ENCODE measurements at places on chromosomes 1 and 21.

DNA sequence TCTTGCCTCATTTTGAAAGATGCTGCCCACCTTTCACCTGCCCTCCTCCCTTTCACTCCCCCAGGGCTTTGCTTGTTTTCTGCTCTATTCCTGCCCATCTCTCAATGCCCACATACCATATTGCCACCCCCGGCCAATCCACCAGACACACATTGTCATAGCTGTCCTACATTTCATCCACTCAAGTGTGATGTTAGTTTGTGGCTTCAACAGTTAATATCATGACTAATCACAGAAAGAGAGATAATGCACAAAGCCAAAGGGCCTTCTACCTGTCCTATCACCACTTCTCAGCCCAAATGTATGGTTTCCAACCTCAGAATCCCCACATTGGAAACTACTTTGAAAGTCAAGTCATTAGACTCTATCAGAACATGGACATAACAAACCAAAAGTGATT is 18.0 kb upstream of the RCSD1 start:
- no peak for DNase-seq
- H3K4me1 ChIP-seq = peaks cover 14% of the 10 kb centered on the region
- no peaks in the 10 kb centered on the region for H3K36me3 ChIP-seq
- no peak overlapping the region for H3K27ac ChIP-seq
- no peak overlapping the region for H3K4me3 ChIP-seq

GRCh38 chr1:6423321-6423999 is 1.1 kb upstream of the ESPN start:
- no peak overlapping the region for H3K27ac ChIP-seq
- H3K36me3 ChIP-seq = no peaks in the 10 kb centered on the region
- H3K4me3 ChIP-seq = no peak overlapping the region
- DNase-seq = peak; percentile 84
- H3K27me3 ChIP-seq = peaks cover 93% of the 10 kb centered on the region

DNA sequence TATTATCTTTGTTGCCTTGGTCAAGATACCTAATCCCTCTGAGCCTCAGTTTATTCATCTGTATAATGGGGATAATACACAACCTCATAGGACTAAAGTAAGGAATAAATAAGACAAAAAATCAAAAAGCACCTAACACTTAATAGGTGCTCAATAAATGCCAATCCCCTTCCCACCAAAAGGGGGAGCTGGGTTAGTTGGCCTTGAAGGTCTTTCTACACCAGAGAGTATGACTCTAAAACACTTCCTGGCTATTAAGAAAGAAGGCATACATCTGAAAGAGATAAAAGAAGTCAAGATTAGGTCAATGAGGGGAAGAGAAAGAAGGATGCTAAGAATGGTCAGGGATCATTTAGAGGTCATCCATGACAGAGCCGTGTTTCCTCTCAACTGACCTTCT is 11.1 kb downstream of the VSIG8 start:
- peaks cover 13% of the 10 kb centered on the region for H3K4me1 ChIP-seq
- no peaks in the 10 kb centered on the region for H3K36me3 ChIP-seq
- DNase-seq = no peak
- H3K27ac ChIP-seq = no peak overlapping the region
- H3K27me3 ChIP-seq = no peaks in the 10 kb centered on the region

- no peaks in the 10 kb centered on the region for H3K36me3 ChIP-seq
- peak overlapping the region; percentile 42 for H3K27ac ChIP-seq
These were observed 87.8 kb downstream of the MRPL37 start for GRCh38 chr1:54287801-54288211.

DNA sequence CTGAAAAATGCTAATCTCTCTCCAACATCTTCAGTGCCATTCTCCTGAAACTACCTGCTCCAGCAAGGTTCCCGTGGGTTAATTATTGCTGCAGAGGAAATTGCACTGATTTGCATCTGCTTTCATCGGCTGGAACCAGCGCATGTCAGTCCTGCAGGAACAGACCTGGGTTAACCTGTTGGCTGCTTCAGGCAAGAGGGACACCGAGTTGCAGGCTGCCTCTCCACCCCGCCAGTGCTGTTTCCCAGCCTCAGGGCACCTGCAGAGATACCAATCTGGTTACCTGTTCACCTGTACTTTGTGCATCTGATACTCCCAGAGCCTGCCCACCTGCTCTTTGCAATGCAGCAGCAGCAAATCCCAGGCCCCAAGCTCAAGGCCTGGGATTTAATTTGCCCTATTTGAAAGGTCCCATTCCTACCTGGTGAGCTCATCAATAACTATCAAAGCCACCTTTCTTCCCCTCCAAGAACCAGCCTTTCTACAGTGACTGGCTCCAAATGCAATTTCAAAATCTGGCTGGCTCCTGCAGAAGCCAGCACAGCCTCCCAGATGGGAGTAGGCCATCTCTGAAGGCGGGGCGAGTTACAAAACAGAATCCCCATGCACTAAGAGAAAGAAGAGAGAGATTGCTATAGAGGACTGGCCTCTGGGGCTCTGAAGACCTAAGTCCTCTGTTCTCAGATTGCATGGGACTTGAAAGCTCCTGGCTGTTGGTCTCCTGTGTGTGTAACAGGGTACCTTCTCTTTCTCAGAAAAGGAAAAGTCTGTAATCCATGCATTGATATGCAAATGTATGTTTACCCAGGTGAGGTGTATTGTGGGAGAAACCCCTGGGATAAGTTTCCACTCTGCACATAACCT is 67.8 kb downstream of the TOMM20 start:
- H3K36me3 ChIP-seq = no peaks in the 10 kb centered on the region
- H3K4me3 ChIP-seq = no peak overlapping the region
- peaks cover 16% of the 10 kb centered on the region for H3K4me1 ChIP-seq
- H3K27ac ChIP-seq = no peak overlapping the region

- H3K36me3 ChIP-seq = no peaks in the 10 kb centered on the region
- no peak for DNase-seq
- H3K27me3 ChIP-seq = no peaks in the 10 kb centered on the region
These were observed 57.9 kb downstream of the FMN2 start for GRCh38 chr1:240149484-240150094.

DNA sequence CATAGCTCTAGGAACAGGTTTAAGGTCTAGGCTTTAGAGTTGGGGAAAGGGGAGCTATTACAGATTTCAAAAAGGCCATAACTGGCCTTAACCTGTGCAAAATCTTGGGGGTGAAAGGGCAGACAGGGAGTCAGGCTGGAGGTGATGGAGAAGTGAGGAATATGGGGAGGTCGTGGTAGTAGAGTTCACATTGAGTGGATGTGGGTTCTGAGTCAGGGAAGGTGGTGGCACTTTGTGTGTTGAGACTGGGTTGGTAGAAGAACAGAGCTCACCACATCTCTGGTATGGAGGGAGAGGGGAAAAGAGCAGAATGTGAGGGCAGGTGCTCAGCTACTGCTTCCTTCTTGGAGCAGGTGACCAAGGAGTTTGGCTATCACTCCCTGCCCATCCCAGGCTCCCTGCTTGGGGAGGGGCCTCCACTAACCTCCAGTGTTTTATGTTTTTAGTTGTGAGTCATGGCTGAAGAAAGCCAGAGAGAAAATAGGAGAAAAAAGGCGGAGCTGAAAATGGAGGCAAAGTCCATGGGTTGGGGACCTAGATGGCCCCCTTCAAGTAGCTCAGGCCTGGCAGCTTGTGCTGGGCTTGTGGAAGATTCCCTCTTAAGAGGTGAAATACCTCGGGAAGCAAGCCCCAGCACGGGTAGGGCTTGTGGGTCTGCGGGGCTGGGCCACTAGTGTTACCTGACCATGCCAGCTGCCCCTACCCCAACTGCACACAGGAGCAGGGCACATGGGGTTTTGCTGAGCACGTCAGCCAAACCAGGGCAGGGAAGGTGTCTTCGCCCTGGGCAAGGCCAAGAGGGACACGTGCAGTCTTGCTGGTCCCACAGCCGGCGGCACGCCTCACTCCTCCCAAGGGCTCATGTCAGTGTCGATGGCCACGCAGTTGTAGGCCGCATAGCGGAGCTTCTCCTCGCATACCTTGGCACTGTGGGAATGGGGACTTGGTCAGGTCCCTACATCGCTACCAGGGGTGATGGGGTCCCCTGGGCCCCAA is 8.2 kb downstream of the HECTD3 start:
- H3K4me1 ChIP-seq = peaks cover 11% of the 10 kb centered on the region
- H3K27me3 ChIP-seq = no peaks in the 10 kb centered on the region
- no peak overlapping the region for H3K4me3 ChIP-seq
- peaks cover 61% of the 10 kb centered on the region for H3K36me3 ChIP-seq
- no peak overlapping the region for H3K27ac ChIP-seq
- peak; percentile 53 for DNase-seq

- H3K27me3 ChIP-seq = no peaks in the 10 kb centered on the region
- DNase-seq = peak; percentile 91
- H3K4me1 ChIP-seq = peaks cover 13% of the 10 kb centered on the region
- no peaks in the 10 kb centered on the region for H3K36me3 ChIP-seq
These were observed 8.3 kb downstream of the VSIG8 start for GRCh38 chr1:159854116-159854692.

- H3K36me3 ChIP-seq = no peaks in the 10 kb centered on the region
- H3K27me3 ChIP-seq = peaks cover 41% of the 10 kb centered on the region
- peak overlapping the region; percentile 36 for H3K4me3 ChIP-seq
- no peak overlapping the region for H3K27ac ChIP-seq
- DNase-seq = peak; percentile 67
These were observed 4.7 kb downstream of the FOXO6 start for GRCh38 chr1:41365772-41366454.

DNA sequence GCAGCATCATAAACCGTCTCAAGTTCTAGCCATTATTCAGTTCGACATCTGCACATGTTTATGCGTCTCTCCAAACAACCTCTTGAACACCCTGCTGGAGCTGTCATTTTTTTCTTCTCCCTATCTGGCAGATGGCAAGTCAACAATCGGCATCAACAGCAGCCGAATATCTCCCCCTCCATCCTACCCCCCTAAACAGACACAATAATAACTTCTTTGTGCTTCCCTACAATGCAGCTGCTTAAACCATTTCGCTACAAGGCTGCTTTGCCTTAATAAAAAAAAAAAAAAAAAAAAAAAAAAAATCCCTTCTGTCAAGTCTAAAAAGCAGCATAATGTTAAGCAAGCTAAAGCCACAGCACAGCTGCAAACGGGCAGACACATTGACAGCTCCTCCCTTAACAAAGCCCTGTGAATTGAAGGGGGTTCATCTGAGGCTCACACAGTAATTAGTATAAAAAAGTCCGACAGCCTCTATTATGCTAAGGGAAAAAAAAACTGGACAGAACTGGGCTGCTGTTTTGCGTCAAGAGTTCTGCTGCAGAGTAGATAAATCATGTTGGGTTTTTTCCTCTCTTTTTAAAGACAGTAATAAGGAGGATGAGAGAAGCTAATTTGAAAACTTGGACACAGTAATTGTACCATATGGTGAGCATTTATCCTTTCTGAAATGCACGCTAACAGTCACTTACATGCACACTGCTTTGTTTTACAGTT is 136.4 kb downstream of the AKT3 start:
- H3K36me3 ChIP-seq = no peaks in the 10 kb centered on the region

DNA sequence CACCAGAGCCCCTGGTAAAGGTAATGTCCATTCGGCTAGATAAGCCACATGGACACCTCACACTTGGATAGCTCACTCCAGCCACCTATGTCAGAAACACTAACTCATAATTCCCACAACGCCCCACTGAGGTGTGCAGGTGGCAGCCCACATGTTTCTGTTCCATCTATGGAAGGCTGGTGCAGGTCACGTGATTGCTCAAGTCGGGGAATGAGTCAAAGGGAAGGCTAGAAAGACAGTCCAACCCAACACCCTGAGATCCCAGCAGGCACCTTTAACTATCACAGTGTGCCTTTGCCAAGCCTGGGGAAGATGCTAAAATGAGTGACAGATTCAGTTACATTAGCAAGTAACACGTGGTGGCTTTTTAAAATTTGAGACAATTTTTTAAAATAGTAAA is 45.3 kb upstream of the KCNE1 start:
- H3K4me1 ChIP-seq = no peaks in the 10 kb centered on the region
- H3K36me3 ChIP-seq = no peaks in the 10 kb centered on the region
- no peak overlapping the region for H3K27ac ChIP-seq
- DNase-seq = no peak
- no peaks in the 10 kb centered on the region for H3K27me3 ChIP-seq
- no peak overlapping the region for H3K4me3 ChIP-seq

GRCh38 chr1:31805318-31805717 is 10.5 kb downstream of the SPOCD1 start:
- H3K4me1 ChIP-seq = no peaks in the 10 kb centered on the region
- no peaks in the 10 kb centered on the region for H3K27me3 ChIP-seq
- no peaks in the 10 kb centered on the region for H3K36me3 ChIP-seq
- DNase-seq = no peak
- H3K4me3 ChIP-seq = no peak overlapping the region
- no peak overlapping the region for H3K27ac ChIP-seq

- H3K27ac ChIP-seq = no peak overlapping the region
- H3K36me3 ChIP-seq = no peaks in the 10 kb centered on the region
- H3K4me1 ChIP-seq = no peaks in the 10 kb centered on the region
- H3K4me3 ChIP-seq = no peak overlapping the region
These were observed 95.6 kb downstream of the NTMT2 start for GRCh38 chr1:170241266-170241851.

- peaks cover 9% of the 10 kb centered on the region for H3K4me1 ChIP-seq
- no peak for DNase-seq
- no peaks in the 10 kb centered on the region for H3K36me3 ChIP-seq
- H3K27me3 ChIP-seq = no peaks in the 10 kb centered on the region
- no peak within 1 kb of the TSS for H3K4me3 ChIP-seq
These were observed at the start of gene CALML6 for GRCh38 chr1:1914971-1915692. Gene CALML6, plus strand, starts transcription at chr1:1915260. Its CDS starts 21 bp downstream, at chr1:1915281.

GRCh38 chr1:180524915-180525714 is 22.7 kb upstream of the ACBD6 start:
- H3K27ac ChIP-seq = no peak overlapping the region
- H3K4me3 ChIP-seq = no peak overlapping the region
- H3K27me3 ChIP-seq = no peaks in the 10 kb centered on the region
- no peak for DNase-seq
- peaks cover 22% of the 10 kb centered on the region for H3K4me1 ChIP-seq
- no peaks in the 10 kb centered on the region for H3K36me3 ChIP-seq

DNA sequence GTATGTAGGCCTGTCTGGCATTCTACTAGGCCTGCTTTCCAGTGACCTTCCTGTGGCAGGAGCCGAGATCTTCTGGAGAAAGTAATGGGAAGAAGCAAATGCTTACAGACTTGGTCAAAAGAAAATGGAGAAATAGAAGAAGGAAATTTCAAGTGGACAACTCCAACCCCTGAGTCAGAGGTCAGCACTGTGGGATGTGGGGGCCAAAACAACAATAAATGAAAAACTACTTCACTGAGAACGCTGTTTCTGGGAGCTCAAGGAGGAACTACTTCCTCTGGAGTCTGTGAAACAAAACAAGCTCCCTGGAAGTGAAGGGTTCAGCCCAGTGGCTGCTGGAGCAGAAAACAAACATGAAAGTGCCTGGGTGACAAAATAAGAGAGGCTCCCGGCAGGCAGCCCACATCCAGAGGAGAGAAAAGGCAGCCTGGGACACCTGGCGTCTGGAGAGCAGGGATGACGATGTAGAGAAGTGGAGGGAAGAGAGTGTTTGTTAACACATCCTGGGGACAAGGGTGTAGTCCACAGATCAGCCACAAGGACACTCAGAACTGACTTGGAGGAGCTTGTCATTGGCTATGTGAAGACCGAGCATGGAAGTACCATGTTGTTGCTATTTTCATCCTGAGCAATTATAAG is 355.2 kb downstream of the SMYD3 start:
- peaks cover 5% of the 10 kb centered on the region for H3K4me1 ChIP-seq
- H3K27me3 ChIP-seq = no peaks in the 10 kb centered on the region
- no peak for DNase-seq
- H3K27ac ChIP-seq = no peak overlapping the region
- H3K4me3 ChIP-seq = no peak overlapping the region

GRCh38 chr1:200550367-200550766 is 70.2 kb downstream of the KIF14 start:
- no peaks in the 10 kb centered on the region for H3K4me1 ChIP-seq
- H3K4me3 ChIP-seq = no peak overlapping the region
- no peaks in the 10 kb centered on the region for H3K27me3 ChIP-seq
- H3K27ac ChIP-seq = no peak overlapping the region
- DNase-seq = no peak
